ENCODE measurements at places on chromosomes 7 and 10.

DNA sequence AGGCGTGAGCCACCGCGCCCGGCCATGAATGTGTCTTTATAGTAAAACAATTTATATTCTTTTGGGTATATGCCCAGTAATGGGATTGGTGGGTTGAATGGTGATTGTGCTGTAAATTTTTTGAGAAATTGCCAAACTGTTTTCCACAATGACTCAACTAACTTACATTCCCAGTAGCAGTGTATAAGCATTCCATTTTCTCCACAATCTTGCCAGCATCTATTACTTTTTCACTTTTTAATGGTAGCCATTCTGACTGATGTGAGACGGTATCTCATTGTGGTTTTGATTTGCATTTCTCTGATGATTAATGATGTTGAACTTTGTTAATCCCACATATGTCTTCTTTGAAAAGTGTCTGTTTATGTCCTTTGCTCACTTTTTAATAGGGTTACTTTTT lies 1187.9 kb downstream of the XPNPEP1 start:
- no peak for DNase-seq

GRCh38 chr7:150756858-150757257 lies 19.6 kb downstream of the GIMAP5 start:
- DNase-seq = no peak

- no peak for DNase-seq
Observed at GRCh38 chr10:12945690-12946359, 55.7 kb downstream of the CCDC3 start.

GRCh38 chr7:155995183-155995612 lies 182.9 kb upstream of the SHH start:
- no peak for DNase-seq

DNA sequence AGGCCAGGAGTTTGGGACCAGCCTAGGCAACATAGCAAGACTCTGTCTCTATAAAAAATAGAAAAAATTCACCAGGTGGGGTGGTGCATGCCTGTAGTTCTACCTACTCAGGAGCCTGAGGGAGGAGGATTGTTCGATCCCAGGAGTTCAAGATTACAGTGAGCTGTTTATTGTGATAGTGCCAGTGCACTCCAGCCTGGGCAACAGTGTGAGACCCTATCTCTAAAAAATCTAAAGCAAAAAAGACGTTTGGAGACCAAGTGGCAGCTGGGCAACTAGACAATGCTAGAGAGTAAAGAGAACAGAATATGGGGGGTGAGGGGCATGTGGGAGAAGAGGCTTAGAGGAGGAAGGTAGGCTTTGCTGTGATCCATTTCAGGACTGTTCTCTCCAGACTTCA lies 1.4 kb downstream of the PDSS1 start:
- DNase-seq = no peak

Measured in hindlimb muscle (tissue), 1 donor.